Kidney tubule cell (primary cell): ENCODE measurements at places on chromosomes 3 and 15.

DNA sequence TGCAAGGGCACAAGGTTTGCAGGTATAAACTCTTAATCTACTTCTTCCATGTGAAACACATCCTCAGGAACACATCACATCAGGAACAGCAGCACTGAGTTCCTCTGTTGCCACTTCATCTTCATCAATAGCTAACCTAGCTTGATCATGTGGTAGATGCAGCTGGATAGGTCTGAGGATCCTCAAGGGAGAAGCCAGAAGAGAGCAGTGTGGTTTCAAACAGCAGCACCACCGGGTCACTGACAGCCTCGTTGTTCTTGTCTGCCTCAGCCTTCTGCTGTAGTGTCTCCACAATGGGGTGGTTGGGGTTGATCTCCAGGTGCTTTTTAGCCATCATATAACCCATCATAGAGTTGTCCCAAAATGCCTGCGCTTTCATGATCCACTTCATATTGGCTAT lies 58.8 kb downstream of the ADAM10 start:
- DNase-seq: no peak

- DNase-seq: no peak
Measured at GRCh38 chr15:58330741-58331559, 100.8 kb upstream of the LIPC start.

DNA sequence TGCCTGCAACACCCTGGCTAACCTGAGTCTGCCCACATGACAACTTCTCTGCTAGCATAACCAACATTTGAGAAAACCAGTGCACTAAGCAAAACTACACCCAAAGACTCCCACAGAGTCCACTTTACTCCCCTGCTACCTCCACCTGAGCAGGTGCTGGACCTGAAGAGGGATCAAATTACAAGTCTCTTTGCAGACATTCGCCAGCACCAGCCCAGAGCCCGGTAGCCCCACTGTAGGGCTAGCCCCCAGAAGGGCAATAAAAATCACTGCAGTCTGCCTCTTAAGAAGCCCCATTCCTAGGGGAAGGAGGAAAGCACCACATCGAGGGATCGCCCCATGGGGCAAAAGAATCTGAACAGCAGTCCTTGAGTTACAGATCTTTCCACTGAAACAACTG lies 472.2 kb downstream of the GRM7 start:
- no peak for DNase-seq

- DNase-seq: peak; percentile 12
Measured at GRCh38 chr3:131804565-131805133, 230.2 kb downstream of the CPNE4 start.

DNA sequence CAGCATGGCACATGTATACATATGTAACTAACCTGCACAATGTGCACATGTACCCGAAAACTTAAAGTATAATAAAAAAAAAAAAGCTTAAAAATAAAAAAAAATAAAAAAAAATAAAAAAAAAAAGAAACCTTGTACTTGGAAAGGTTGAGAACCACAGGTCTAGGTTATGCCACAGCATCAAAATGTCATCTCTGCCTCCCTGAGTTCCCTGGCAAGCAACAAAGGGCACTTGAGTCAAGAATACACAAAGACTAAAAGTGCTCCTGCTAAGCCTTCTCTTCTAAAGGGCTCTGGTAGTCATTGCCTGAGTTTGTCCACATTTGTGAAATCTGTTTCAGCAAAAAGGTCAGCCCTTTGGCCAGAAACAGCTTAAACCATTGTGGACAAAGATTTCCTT lies 395.8 kb upstream of the CCDC54 start:
- no peak for DNase-seq

DNA sequence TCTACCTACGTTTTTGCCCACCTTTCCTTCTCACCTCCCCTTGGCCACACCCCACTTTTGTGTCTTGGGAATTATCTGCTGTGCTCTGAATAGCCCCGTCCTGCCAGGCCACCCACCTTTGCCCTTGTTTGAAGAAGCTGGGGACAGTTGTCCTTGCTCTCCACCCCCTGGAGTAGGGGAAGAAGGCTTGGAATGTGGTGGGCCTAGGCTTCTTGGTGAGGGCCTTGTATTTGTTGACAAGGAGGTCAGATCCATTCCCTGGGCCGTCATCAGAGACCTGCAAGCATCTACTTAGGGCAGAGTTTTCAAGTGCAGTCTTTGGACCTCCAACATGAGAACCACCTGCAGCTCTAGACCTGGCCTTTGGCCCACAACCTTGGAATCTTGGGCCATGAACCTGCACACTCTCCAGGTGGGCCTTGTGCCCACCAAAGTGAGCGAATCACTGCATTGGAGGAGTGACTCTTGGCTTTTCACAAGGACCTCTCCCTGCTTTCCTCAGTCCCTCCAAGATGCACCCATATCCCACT lies 160.6 kb downstream of the APBA2 start:
- no peak for DNase-seq

DNA sequence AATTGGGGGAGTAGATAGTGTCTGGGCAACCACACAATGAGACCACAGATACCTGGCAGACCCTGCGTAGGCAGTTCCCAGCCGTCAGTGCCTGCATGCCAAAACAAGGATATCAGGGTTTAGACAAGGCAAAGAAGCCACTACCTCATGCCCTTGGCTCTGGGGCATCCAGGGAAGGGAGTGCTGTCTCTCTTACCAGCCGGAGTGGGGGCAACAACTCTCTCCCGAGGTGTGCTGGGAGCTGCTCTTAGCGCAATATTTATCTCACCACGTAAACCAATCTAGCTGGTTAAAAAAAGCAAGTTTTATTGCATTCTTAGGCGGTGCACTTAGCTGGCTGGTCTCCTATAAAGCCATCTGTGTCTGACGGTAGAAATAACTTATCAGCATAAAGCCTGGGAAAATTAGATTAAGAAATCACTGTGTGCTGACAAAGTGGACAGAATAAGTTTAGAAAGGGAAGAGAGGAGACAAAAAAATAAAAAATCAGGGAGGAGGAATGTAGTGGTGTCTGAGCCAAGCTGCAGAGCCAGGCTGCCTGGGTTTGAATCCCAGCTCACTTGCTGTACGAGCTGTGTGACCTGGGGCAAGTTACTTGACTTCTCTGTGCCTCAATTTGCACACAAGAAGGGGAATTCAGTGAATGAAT lies 273.2 kb downstream of the PDZRN3 start:
- DNase-seq: no peak

GRCh38 chr15:51227940-51228732 lies 110.3 kb downstream of the CYP19A1 start:
- peak; percentile 75 for DNase-seq

GRCh38 chr3:114848082-114848481 lies 299.0 kb downstream of the ZBTB20 start:
- no peak for DNase-seq

GRCh38 chr3:16423298-16423697 lies 90.2 kb downstream of the RFTN1 start:
- DNase-seq: no peak

GRCh38 chr3:71029770-71030169 lies 553.8 kb downstream of the FOXP1 start:
- DNase-seq: no peak

- no peak for DNase-seq
Measured at GRCh38 chr3:55569033-55569599, 82.0 kb upstream of the WNT5A start.

GRCh38 chr3:53604232-53604631 lies 109.8 kb downstream of the CACNA1D start:
- DNase-seq: no peak

- DNase-seq: peak; percentile 17
Measured at GRCh38 chr3:46360907-46361306, 7.0 kb downstream of the CCR2 start.

DNA sequence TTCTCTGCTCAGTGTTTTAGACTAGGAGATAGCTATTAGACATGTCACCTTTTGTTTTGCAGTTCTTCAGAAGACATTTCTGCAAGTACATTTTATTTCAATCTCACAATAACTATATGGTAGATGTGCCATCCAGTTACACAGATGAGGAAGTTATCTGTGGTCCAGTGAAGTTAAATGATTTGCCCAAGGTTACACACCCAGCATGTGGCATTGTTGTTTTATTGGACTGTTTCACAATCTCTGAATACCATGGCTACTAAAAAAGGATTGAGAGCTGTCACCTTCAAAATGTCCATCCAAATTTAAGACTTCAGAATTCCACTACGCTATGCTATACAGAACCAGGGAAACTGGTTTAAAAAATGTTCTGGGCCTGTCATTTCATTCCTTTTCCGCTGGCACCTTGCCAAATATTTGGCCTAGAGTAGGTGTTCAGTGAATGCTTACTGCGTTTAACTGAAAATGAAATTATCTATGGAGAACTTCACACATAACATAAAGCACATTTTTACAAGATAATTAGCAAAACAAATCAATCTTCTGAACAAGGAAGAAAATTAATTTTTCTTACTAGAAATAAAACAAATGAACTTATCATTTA lies 20.2 kb downstream of the TM6SF1 start:
- no peak for DNase-seq

- DNase-seq: no peak
Measured at GRCh38 chr3:184953401-184953800, 141.4 kb downstream of the VPS8 start.

- DNase-seq: peak; percentile 75
Measured at GRCh38 chr3:187750006-187750512, 4.8 kb upstream of the BCL6 start.

GRCh38 chr3:48440590-48440958 lies 517 bp downstream of the TMA7 start:
- peak; percentile 27 for DNase-seq

- DNase-seq: peak; percentile 5
Measured at GRCh38 chr15:77527164-77527778, 105.4 kb downstream of the LINGO1 start.

DNA sequence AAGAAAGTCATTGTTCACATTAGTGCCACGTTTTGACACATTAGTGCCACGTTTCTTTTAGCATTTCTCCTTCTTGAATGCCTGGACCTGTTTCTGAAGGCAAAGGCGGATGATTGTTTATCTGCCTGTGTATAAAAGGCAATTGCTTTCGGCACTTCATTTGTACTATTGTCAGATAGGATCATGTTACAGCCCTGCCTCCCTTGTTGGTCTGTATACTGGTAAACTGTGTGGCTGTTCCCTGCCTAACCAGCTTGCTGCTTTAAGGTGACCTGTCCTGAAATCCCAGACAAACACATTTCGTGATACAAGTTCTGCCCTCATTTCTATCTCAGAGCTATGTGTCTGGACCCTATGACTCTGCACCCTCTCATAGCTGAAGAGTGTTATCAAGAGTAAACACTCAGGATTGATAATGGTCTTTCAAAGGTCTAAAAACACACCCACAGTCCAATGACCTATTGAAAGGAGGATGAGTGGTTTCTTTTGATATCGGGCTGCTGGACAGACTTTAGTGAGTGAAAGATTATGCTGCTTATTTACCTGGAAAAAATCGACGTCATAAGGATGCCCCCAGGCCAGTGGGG lies 276.3 kb upstream of the MCTP2 start:
- no peak for DNase-seq

DNA sequence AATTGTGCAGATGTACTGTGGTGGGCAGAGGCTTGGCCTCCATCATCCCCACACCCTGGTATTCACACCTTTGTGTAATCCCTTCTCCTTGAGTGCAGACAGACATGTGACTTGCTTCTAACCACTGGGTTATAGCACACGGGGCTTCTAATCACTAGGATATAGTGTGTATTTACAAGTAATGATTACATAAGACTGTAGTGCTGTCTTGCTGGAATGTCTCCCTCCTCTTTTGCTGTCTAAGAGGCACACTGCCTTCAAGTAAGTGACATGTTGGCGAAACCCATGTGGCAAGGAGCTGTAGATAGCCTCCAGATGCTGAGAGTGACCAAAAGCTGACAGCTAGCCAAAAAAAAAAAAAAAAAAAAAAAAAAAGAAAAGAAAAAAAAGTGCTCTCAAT lies 542.7 kb upstream of the MDFIC2 start:
- no peak for DNase-seq

GRCh38 chr3:136380530-136380929 lies 130.4 kb downstream of the PCCB start:
- DNase-seq: no peak

GRCh38 chr3:71271596-71271995 lies 311.9 kb downstream of the FOXP1 start:
- no peak for DNase-seq

GRCh38 chr15:80727596-80727995 lies 32.5 kb downstream of the ABHD17C start:
- no peak for DNase-seq

GRCh38 chr15:101600035-101600434 lies 52.1 kb downstream of the TM2D3 start:
- DNase-seq: peak; percentile 25

DNA sequence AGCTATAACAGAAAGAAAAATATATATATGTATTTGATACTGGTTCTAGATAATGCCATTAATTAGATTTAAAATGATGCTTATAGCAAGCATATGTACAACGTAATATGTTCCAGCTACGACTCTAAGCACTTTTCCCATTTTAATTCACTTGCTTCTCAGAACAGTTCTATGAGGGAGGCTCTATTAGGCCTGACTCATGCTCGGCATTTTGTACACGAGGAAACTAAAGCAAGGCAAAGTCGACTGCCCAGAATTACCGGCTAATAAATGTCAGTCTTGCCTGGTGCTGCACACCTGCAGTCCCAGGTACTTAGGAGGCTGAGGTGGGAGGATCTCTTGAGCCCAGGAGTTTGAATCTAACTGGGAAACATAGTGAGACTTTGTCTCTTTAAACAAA lies 106.0 kb downstream of the PTPRG start:
- no peak for DNase-seq

- no peak for DNase-seq
Measured at GRCh38 chr3:62605413-62606068, 232.2 kb upstream of the FEZF2 start.
